ENCODE measurements at places on chromosomes 13 and 19.

GRCh38 chr13:74413482-74413881 lies 279.3 kb upstream of the KLF12 start:
- DNase-seq: no peak

- DNase-seq: no peak
Measured at GRCh38 chr13:73355134-73355533, 296.3 kb downstream of the KLF5 start.

DNA sequence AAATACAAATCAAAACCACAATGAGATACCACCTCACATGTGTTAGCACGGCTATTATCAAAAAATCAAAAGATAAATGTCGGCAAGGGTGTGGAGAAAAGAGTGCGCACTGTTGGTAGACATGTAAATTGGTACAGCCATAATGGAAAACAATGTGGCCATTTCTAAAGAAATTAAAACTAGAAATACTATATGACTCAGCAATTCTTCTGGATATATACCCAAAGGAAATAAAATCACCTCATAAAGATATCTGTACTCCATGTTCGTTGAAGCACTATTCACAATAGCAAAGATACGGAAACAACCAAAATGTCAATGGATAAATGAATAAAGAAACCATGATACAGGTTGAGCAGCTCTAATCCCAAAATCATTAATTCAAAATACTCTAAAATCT lies 30.8 kb downstream of the VWA8 start:
- DNase-seq: no peak

DNA sequence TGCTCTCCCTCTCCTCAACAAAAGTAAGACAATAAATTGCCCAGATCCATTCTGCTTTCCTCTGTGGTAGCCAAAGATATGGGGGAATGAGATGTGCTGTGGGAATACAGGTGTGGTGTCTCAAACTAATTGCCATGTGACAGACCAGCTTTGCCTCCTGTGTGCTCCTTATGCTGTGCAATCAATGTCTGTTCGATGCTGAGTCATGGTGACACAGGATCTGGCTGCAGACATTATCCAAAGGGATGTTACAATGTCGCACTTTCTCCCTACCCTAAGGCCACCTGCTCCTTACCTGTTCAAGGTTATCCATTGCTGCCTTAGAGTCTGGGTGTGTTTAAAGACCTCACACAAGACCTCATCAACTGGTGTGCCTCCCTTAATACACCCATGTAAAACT lies 32.5 kb downstream of the FGF14 start:
- no peak for DNase-seq

GRCh38 chr13:111158136-111158805 lies 43.2 kb downstream of the ARHGEF7 start:
- no peak for DNase-seq

GRCh38 chr13:44508562-44509077 lies 67.5 kb downstream of the TSC22D1 start:
- DNase-seq: no peak

DNA sequence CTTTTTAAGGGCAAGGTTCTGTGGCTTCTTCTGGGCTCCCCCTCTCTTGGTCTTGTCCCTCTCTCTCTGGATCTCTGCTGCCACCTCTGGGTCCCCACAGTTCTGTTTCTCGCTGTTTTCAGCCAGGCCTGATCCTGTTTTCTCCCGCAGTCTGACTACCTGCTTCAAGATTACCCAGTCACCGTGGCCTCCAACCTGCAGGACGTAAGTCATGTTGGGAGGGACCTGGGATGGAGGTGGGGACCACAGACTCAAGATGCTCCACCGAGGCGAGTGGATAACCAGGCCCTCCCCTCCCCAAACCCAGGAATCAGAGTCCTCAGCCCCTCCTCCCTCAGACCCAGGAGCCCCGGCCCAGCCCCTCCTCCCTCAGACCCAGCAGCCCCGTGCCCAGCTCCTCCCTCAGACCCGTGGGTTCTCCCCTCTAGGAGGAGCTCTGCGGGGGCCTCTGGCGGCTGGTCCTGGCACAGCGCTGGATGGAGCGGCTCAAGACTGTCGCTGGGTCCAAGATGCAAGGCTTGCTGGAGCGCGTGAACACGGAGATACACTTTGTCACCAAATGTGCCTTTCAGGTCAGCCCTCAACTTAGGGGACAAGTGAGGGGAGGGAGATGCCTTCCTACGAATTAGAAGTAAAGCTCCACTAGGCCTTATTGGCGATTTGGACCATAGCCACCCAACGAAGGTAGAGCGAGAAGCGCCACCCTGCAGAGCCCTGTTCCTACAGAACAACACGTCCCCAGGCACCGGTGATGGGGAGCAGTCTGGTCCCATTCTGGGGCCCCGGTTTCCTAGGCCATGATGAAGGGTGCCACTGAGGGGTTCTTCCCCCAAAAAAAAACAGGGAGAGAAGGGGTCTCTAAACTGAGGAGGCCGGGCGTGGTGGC lies 2.2 kb downstream of the FLT3LG start:
- DNase-seq: no peak

DNA sequence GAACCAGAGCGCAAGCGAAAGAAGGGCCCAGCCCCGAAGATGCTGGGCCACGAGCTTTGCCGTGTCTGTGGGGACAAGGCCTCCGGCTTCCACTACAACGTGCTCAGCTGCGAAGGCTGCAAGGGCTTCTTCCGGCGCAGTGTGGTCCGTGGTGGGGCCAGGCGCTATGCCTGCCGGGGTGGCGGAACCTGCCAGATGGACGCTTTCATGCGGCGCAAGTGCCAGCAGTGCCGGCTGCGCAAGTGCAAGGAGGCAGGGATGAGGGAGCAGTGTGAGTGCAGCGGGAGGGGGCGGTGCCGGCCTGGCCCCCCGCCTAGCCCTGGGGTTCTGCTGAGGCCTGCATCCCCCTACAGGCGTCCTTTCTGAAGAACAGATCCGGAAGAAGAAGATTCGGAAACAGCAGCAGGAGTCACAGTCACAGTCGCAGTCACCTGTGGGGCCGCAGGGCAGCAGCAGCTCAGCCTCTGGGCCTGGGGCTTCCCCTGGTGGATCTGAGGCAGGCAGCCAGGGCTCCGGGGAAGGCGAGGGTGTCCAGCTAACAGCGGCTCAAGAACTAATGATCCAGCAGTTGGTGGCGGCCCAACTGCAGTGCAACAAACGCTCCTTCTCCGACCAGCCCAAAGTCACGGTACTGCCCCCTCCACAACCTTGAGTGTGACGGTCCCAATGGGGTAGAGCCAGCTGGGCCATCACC lies 2.1 kb downstream of the NR1H2 start:
- DNase-seq: no peak

DNA sequence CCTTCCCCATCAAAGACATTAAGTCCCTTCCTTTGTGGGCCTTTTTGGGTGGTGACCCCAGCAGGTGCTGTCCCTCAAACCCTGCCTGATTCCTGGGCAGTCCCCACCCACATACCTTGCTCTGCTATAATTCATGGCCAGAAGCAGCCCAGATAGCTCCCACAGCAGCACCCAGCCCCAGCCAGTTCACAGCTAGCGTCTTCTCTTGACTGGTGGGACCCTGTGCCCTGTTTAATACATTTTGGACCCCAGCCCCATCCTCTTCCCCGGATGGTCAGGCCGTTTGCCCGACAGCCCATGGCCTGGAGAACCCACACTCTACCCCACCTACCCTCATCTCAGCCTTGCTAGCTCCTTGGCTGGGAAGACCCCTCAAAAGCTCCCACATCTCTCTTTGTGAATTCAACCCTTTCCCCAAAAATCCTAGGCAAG lies 2.1 kb downstream of the CCDC106 start:
- DNase-seq: no peak

DNA sequence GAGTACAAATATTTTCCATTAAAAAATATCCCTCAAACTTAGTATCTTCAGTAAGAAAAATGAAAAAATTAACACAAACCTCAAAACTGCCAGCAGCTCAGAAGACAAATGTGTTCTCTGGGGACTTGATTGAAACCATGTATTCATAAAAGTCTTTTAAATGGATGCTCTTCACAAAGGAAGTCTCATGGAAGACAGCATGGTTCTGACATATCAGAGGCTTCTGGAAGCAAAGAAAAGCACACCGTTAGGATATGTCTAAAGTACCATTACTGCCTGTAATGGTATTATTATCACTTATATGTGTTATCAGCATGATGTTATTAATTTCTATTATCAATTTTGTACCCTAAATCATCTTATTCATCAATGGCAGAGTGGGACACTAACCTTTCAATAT lies 302.8 kb downstream of the ENOX1 start:
- no peak for DNase-seq

GRCh38 chr19:8194528-8195267 lies 14.5 kb upstream of the CERS4 start:
- DNase-seq: no peak

- no peak for DNase-seq
Measured at GRCh38 chr13:94196413-94196812, 283.1 kb downstream of the DCT start.

- no peak for DNase-seq
Measured at GRCh38 chr19:52640916-52641315, 2.8 kb upstream of the ZNF83 start.

GRCh38 chr13:80101040-80101439 lies 239.9 kb downstream of the SPRY2 start:
- DNase-seq: no peak

Measured in midbrain (tissue), 1 donor.